ENCODE measurements at places on chromosomes 11 and 22. TPM values are rescaled to one million over a fixed set of nuclear protein-coding genes. Genes with fewer than 3 reads are reported as not detected.

DNA sequence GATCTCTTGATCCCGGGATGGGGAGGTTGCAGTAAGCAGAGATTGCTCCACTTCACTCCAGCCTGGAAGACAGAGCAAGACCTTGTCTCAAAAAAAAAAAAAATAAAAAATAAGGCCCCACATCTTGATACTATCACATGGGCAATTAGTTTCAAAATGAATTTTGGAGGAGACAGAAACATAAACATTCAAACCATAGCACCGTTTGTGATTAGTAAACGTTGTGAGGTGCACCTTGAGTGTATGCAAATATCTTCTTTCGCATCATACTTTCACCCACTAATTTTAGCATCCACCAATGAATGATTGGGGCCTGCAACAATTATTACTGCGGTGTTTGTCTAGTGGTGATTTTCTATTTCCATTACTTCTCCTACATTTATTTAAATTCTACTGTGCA is 11.0 kb upstream of the SPDYC start:
- DNase-seq = no peak

DNA sequence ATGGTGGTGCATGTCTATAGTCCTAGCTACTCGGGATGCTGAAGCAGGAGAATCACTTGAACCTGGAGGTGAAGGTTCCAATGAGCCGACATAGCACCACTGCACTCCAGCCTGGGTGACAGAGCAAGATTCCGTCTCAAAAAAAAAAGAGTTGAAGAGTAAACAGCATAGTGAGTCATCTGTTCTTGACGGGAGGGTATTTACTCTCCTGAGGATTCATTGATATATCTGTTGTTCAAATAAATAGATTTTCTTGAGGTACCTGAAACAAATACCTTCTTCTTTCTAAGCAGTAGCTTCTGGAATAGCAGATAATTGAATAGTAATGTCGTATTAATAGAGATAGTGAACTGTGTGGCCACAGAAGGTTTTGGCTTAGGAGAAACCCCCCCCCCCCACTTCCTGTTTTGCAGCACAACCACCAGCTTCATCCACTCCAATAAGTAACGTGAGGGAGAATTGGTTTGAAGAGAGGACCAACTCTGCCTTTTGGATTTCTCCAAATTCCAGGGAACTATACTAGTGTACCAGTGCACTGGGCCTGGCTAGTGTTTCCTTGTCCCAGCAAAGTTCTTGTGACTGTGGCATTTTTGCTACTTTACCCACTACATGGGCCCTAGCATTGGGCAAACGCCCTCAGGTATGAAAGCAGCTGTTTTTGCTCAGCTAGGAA is 90.0 kb downstream of the PRMT3 start:
- DNase-seq = no peak

APOL4 gene
- total RNA-seq = not detected

- no peak for DNase-seq
Observed at GRCh38 chr11:27210531-27210930, 152.5 kb downstream of the CCDC34 start.

GAB4 gene
- not detected for total RNA-seq

CHST1 gene
- 0.47 TPM for total RNA-seq

TPCN2 gene
- total RNA-seq = 20.5 TPM

- DNase-seq = no peak
Observed at GRCh38 chr22:45334528-45334927, 24.8 kb downstream of the FAM118A start.

MUC5B gene
- total RNA-seq = not detected

GRCh38 chr22:18032455-18033101 is 8.2 kb upstream of the MICAL3 start:
- DNase-seq = no peak

GRCh38 chr11:67632175-67632981 is 2.6 kb upstream of the NUDT8 start:
- no peak for DNase-seq

DNA sequence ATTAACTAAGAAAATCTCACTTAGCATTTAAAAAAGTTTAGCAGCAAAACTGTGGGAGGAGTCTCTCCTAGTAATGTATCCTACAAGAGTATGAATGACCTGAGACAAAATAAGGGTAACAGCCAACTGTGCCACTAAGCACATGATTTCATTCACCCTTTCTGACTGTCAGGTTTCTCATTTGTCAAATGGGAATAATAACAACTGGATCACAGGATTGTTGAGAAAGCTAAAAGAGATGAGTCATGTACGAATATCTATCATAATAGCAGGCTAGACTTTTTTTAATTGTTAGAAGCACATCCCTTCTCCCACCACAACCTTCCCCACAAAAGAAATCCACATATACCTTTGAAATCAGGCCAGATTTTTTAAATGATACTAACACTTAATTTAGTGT is 39.5 kb downstream of the MTMR2 start:
- no peak for DNase-seq

GRCh38 chr22:35997438-35997837 is 31.2 kb downstream of the RBFOX2 start:
- DNase-seq = no peak

OR4S1 gene
- total RNA-seq = not detected

- DNase-seq = no peak
Observed at GRCh38 chr11:42528471-42528870, 783.3 kb upstream of the API5 start.

DNA sequence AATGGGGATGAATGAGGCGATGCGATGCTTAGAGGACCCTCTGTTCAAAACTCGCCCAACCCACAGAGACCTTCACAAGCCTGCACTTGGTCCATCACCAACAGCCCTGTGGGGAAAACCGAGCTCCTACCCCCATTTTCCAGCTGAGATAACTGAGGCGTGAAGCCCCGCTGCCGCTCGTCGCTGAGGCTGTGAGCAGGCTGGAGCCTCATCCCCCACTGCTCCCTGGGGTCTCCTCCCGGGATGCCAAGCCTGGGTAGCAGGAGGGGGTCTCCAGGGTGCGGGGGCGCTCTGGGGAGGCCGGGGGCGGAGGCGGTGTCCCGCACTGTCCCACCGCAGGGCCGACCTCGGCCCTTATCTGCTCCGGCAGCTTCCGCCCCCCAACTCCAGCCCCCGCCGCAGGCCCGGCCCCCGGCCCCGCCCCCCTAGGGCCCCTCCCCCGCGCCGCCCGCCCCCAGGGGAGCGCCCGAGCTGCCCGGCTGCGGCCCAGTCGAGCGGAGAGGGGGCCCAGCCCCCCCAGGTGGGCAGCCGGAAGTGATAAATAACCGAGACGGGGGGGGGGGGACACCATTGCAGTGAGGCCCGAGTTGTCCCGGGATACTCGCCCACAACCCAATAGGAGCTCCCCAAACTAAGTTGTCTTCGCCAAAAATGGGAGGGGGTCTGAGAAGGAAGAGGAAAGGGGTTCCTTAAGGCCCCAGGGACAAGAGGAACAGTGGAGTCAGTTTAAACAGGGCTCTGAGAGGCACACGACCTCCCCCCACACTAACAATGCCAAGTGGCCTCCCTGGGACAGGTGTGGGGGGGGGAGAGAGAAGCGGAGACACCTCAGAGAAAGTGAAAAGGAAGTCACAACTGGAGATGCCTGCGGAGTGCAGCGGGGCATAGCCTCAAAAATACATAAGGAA is 8.3 kb upstream of the SLC39A13 start:
- peak; percentile 53 for DNase-seq

All from CD4-positive, CD25-positive, alpha-beta regulatory T cell (primary cell).